ENCODE measurements at places on chromosomes 12 and 14. TPM values are rescaled to one million over a fixed set of nuclear protein-coding genes. Genes with fewer than 3 reads are reported as not detected.

Gene PLEKHG7
- total RNA-seq = not detected

Gene TAS2R7
- not detected for total RNA-seq

Gene EML5
- 3.7 TPM for total RNA-seq

Gene REP15
- 1.2 TPM for total RNA-seq

DNA sequence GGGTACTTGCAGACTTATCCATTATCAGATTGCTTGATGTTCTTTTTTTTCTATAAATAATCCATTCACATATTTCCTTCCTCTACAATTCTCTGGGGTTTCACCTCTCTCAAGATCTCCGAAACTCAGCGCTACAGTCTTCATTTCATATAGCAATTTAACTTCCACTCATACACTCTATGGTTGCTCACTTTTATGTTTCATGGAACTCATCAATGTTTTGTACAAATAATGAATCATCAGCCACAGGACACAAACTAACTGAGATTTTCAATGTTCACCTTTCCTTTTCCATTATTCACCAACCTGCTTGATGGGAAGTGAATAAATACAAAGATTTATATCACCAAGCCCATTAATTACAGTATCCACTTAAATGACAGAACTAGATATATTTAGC lies 534.7 kb downstream of the LRFN5 start:
- DNase-seq = no peak

DNA sequence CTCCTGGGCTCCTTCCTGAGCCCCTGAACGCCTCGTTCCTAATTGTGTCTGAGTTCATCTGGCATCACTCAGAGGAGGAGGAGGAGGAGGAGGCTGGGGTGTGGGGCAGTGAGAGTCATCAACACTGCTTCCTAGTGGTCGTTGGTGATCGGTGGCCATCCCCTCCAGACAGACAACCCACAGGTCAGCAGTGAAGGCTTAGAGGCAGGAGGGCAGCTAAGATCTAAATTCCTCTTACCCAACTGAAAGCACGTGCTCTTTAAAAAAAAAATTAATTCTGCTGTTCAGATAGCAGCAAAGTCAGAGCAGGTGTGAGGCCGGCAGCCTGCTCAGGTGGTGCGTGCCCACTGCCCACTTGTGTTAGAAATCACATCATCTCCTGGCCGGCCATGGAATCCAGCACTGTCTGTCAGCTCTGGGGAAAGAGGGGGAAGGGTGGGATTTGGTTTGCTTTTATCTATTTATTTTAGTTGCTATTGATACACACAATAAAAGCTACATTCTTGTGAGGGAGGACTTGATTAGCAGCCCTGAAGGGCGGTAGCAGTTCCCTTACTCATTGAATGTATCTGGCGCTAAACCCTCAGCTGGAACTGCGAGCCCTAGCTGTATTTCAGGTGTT lies 46.6 kb downstream of the PPP2R5C start:
- DNase-seq = no peak

GRCh38 chr12:117527479-117527855 lies 166.0 kb upstream of the NOS1 start:
- no peak for DNase-seq

GRCh38 chr12:62629971-62630739 lies 163.5 kb downstream of the MON2 start:
- DNase-seq = peak; percentile 79

DNA sequence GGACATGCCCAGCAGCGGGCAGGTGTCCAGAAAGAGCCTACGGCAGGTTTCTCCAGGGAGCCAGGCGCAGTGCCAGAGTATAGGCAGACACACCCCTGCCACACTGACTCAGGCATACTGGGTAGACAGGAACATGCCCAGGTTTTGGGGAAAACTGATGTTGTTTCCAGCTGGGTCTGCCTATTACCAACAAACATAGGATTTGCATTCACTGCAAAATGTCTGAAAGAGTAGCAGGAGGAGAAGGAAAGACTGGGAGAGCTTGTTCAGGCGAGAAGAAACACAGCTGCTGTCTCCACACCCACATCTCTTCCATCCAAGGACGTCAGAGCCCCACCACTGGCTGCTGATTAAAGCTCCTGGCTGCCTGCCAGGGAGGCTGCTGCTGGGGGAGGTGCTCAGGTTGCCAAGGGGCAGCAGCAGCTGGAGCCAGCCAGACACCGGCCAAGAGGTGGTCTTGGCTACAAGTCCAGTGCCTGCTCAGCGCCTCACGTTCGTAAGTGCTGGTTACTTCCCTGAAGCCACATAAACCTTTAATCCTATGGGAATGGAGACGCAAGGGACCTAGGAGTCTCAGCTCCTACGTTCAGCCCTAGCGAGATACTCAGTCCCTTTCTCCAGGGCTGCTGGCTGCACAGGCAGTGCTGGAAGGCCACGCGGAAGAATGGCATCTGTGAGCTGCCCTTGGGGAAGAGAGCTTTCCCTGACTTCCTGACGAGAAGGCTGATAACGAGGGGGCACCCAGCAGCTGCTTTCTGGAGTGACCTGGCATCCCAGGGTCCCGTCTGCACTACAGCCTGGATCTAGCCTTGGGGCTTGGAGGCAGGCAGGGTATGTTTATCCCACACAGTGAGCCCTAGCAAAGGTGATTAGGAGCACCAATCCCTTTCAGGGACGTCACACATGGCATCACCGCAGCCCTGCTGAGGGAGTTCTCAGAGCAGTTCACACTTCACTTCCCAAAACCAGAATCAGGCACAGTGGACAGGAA lies 58.1 kb downstream of the PLEKHG3 start:
- no peak for DNase-seq

DNA sequence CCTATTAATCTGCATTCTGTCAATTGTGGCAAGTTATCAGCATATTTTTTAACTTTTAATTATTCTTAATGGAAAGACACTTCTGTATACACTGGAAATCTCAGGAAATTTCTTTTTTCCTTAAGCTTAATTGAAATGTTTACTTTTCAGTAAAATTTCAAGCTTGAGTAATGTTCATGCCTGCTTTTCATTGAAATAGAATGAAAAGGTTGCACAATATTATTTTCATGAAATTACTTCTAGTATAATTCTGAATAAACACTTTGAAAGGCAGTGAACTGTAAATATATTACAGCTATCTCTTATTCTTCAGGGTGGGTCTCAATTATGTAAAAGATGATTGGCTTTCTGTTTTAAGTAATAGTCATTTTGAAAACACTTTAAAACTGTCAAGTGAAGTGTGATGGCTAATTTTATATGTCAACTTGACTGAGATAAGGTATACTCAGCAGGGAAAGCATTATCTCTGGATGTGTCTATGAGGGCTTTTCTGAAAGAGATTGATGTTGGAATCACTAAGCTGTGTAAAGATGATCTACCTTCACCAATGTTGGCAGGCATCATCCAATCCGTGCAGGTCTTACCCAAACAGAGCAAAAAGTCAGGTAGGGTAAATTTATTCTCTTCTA lies 29.9 kb downstream of the CLEC2D start:
- DNase-seq = no peak

DNA sequence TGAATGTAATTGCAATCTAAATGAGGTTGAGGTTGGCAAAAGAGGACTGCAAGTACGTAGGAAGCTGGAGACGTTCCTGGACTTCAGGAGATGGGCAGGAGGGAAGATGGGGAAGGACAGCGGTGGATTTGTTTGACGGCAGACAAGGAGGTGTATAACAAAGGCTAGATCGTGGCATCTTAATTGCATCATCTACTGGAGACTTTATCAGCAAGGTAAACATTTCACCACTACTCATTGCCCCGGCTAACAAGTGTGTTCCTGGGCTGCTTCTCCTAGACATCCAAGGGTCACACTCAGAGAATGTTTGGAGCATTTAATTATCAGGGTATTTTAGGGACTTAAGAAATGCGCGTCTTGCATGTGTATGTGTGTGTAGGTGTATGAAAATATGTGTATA lies 128.5 kb downstream of the KCNK10 start:
- peak; percentile 60 for DNase-seq

GRCh38 chr12:41930866-41931437 lies 213.7 kb downstream of the GXYLT1 start:
- no peak for DNase-seq

GRCh38 chr14:92223025-92223424 lies 99.9 kb upstream of the SLC24A4 start:
- no peak for DNase-seq

- no peak for DNase-seq
Observed at GRCh38 chr12:109729371-109729781, 15.8 kb downstream of the FAM222A start.

DNA sequence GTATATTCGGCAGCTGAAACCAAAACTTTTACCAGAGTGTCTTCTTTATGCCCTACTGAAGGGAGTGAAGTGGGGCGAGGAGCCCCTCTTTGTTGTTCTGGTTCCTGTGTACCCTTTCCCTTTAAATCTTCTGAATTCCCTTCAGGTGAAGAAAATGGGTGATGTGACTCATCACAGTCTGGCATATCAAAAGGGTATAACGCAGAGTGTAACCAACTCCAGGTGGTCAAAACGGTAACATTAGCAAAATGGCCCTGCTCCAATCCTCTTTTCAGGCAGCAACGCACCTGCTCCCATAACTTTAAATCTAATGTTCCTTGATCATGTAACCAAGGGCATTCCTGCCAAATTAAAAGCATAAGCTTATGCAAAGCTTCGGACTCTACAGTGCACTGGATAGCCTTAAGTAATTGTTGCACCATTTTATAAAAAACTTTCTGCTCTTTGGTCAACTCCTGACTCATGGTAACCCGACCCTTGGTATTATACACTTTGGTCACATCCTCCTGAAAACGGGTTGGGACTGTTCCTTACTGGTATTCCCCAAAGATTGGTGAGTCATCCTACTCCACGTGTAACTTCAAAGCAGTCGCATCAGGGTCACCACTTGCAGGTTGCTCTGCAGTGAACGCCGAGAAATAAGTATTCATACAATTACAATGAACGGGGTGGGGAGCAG lies 83.1 kb downstream of the KCNMB4 start:
- no peak for DNase-seq

Data from esophagus muscularis mucosa (tissue), 4 donors.